ENCODE measurements at places on chromosomes 5 and 9.

DNA sequence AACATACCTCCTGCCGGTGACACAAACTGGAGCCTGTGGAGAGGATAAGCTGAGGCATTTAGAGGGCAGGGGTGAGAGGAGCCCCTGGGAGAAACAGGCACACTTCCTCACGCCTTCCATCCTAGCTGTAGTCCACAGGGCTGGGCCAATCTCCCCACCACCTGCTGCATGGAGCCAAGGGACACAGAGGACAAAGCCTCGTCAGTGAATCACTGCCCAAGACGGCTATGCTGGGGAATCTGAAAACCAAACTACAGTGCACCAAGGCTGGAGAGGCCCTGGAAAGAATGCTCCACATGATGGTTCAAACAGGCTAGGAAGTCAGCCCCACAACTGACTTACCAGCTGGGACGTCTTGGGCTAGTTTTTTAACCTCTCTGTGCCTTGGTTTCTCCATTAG is 57.0 kb downstream of the SHB start:
- DNase-seq, result no peak

- no peak for DNase-seq
Measured at GRCh38 chr9:79742110-79742721, 170.5 kb downstream of the TLE4 start.

GRCh38 chr9:111728617-111729366 is 65.9 kb downstream of the SHOC1 start:
- DNase-seq, result no peak

- DNase-seq, result no peak
Measured at GRCh38 chr5:113108485-113108884, 131.9 kb downstream of the DCP2 start.

DNA sequence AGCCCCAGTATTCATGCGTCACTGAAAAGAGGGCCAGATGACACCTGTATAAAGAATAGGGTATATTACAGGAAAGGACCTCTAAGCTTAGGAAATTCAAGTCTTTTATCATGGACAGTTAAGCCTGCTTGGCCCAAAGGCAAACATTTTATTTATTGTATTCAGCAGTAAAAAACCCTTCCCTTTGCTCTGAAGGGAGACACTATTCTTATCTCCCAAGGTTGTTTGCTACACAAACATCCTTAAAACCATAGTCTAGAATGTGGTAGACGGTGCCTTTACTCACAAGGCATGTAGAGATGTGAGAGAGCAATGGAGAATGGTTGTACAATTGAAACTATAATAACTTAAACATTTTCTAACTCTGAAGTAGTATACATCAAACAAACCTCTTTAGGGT is 33.9 kb downstream of the FTMT start:
- DNase-seq, result no peak

All from mucosa of gallbladder (tissue), 1 donor.